Transverse colon (tissue), 4 donors: ENCODE measurements at places on chromosomes 4 and X. TPM values are rescaled to one million over a fixed set of nuclear protein-coding genes. Genes with fewer than 3 reads are reported as not detected.

The RELL1 gene
- 9.2 TPM for total RNA-seq

DNA sequence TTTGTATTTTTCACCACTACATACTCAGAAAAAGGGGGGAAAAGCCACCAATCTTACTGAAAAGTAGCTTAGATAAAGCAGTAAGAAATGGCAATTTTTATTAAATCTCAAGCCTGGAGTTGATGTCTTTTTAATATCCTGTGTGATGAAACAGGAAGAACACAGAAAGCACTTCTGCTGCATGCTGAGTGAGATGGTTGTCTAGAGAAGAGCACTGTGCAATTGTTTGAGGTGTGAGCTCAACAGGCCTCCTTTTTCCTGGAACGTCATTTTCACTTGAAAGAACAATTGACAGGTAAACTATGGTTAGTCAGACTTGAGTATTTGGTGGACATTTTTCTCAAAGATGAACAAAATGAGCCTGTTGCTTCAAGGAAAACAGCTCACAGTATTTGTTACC is 73.9 kb downstream of the RTL5 start:
- DNase-seq: no peak

- DNase-seq: no peak
Observed at GRCh38 chr4:126221282-126221681, 906.5 kb downstream of the FAT4 start.

DNA sequence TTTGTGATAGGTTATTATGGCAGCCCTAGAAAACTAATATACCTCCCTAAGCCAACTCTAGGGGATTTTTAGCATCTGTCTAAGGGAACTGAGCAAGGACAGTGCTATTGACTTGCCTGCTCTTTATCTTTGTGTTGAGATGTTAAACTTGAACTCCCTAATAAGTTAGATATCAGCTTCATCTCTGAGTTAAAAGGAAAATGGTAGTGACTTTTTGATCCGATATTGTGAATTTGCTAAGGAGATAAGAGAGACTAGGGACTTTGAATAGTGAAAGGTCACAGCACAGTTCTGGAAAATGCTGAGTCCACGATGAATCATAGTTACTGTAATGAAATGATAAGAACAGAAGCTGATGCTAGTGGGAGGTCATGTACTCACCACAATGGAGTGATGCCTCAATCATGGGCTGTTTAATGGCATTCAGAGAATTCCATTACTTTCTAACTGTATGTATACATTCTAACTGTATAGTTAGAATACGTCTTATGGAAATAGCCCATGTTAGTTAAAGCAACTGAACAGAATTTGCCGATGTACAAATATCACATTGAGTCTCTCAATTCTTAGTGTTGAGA is 147.2 kb downstream of the GLRA3 start:
- DNase-seq: no peak

- no peak for DNase-seq
Observed at GRCh38 chrX:155188786-155189185, 27.5 kb upstream of the VBP1 start.
